ENCODE measurements at places on chromosomes 3 and 15.

DNA sequence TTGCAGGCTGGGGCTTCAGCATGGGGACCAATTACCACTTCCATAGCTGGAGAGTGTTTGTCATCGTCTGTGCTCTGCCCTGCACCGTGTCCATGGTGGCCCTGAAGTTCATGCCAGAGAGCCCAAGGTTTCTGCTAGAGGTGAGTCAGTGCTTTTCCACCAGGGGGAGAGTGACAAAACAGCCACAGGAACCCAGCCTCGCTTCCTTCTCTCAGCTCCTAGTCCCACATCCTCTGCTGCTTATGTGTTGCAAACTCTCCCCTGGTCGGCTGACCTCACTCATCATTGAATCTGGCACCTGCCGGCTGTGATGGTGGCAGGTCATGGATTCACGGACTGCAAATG, 158.3 kb downstream of the SV2B start:
- no peak for DNase-seq

- peak; percentile 49 for DNase-seq
These were observed 63.2 kb downstream of the HCN4 start for GRCh38 chr15:73305331-73306211.

DNA sequence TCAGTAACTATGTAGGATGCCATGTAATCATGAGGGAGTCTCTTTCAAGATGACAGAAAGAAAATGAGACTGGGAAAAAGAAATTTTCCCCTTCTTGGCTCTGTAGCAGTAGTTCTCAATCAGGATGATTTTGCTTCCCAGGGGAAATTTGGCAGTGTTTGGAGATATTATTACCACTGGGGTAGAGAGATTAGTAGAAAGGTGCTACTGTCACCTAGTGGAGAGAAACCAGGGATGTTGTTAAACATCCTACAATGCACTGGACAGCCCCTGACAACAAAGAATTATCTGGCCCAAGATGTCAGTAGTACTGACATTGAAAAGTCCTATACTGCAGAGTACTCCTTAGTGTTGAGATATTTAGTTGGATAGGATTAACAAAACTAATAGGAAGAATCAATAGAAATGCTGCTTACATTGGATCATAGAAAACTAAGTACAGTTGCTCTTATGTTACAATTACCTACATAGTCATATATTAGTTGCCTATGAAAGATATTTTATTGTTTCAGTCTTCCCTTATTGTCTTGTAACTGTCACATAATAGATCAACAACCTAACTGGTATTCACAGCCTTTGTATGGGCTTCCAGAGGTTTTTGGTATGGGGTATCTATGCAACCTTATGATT, 433.3 kb downstream of the RAP2B start:
- DNase-seq: no peak

DNA sequence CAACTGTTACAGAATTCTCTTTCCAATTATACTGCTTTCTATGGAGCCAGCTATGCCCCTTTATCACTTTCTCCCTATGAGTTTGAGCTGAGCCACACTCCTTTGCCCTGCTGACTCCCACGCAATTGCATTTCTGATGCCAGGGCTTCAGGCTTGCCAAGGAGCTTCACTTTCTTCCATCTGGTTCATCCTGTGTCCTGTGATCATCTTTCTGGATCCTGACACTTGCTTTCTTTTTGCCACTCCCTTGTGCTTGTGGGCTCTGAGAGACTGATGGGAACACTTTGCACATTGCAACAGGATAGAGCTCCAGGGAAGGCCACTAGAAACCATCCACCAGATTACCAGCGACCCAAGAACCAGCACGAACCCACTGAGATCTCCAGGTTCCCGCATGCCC, 77.0 kb upstream of the SEC13 start:
- DNase-seq: no peak

- no peak for DNase-seq
These were observed 184.5 kb downstream of the FNDC3B start for GRCh38 chr3:172223870-172224269.

DNA sequence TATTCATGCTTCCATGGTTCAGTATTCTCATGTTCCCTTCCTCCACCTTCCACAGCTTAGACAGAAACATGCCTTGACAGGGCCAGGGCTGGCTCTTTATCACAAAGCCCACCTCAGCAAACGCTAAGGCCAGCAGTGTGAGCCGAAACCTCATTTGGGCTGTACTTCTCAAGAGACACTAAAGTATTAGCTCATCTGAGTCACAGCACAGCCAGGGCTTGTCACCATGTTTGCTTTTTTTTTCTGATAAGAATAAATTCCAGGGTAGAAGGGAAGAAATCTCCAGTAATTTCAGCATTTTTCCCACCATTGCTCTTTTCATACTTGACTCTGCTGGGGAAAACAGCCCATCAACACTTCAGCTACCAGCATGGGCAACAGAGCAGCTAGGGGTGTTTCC, 95.4 kb downstream of the MYLK start:
- DNase-seq: no peak

- DNase-seq: no peak
These were observed 311.1 kb upstream of the KCNH8 start for GRCh38 chr3:18837137-18837755.

- DNase-seq: no peak
These were observed 4.4 kb downstream of the TMOD2 start for GRCh38 chr15:51755790-51756189.

- DNase-seq: no peak
These were observed at the start of gene ACSBG1 for GRCh38 chr15:78234515-78235040. TSS of gene ACSBG1 (minus strand) at chr15:78234565. CDS start at chr15:78234501, 64 bp downstream.

DNA sequence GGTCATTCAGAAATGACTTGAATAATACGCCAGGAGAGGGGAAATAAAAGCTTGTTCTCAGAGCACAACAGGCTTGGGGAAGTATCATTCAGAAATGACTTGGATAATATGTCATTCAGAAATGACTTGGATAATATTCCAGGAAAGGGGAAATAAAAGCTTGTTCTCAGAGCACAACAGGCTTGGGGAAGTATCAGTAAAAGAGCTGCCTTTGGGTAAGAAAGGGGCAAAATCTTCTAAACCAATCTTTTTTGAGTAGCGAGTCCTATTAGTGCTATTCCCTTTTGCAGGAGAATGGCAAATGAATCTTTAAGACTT, 20.9 kb downstream of the GABRR3 start:
- no peak for DNase-seq

DNA sequence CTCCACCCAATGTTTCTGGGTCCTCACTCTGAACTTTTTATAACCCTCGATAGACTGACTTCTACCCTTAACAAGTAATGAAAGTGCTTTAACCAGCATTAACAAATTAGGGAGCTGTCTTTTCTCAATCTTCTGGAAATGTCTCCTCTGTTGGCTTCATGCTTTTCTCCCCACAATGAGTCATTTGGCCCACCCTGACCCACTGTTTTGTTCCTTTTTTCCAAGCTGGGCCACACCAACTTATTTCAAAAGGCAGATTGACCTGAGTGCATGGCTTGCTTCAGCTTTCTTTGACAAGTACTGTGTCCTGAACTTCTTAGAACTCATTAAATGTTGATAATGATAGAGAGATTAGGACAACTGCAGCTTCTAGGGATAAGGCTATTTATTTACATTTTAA, 199.6 kb upstream of the SEMA6D start:
- no peak for DNase-seq

- DNase-seq: no peak
These were observed 509.9 kb downstream of the MECOM start for GRCh38 chr3:169153656-169154055.

DNA sequence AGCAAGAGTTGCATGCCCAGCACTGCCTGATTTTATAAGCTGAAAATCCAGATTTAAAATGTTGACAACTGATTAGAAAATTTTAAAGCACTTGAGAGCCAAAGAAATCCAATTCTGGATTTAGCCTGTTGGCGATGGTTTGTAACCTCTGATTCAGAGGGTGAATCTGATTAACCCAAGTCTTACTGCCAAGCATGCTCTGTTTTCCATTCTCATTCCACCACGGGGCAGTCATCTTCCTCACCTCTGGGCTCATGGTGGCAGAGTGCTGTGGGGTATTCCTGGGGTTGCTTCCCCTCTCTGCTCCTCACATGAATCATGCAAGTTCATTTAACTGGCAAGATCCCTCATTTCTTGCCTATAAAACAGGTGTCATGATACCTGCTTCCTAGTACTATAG, 342.2 kb downstream of the EPHB1 start:
- no peak for DNase-seq

DNA sequence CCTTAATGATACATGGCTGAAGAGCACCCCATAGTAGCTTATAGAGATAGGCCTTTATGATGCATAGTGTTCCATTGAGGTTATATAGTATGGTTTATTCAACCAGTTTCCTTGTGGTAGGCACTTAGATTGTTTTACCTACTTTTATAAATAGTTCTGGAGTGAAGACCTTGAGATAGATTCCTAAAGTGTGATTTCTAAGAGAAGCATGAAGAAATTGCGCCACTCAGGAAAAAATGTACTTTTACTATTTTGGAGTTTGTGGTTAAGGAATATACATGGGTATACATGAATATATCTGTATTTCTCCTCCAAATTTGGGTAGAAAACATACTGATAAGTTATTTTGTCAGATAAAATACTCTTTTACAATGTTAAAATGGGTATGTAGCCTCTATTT, 70.5 kb downstream of the CHD2 start:
- no peak for DNase-seq

DNA sequence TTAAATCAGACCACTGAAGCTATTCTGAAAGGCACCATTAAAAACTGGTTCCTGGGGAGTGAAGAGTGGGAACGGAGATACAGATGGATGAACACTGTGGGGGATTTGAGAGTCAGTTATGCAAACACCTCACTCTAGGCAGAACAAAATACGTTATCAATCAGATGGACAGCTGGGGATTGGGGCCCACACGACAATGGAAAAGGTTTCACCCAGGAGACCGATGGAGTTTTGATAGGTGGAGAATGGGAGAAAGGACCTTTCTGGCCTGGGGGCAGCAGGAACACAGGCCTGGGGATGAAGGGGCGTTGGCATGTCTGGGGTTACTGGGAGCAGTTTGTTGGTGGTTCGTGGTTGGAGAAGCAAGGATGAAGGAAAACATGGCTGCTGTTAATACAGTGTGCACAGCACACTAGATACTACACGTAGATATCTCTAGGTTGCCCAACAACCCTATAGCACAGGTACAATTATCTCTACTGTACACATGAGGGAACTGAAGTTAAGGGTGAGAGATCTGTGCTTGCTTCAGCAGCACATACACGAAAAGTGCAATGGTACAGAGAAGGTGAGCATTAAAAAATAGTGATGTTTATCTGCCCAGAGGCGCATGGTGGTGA, 16.5 kb downstream of the ST6GAL1 start:
- DNase-seq: no peak

DNA sequence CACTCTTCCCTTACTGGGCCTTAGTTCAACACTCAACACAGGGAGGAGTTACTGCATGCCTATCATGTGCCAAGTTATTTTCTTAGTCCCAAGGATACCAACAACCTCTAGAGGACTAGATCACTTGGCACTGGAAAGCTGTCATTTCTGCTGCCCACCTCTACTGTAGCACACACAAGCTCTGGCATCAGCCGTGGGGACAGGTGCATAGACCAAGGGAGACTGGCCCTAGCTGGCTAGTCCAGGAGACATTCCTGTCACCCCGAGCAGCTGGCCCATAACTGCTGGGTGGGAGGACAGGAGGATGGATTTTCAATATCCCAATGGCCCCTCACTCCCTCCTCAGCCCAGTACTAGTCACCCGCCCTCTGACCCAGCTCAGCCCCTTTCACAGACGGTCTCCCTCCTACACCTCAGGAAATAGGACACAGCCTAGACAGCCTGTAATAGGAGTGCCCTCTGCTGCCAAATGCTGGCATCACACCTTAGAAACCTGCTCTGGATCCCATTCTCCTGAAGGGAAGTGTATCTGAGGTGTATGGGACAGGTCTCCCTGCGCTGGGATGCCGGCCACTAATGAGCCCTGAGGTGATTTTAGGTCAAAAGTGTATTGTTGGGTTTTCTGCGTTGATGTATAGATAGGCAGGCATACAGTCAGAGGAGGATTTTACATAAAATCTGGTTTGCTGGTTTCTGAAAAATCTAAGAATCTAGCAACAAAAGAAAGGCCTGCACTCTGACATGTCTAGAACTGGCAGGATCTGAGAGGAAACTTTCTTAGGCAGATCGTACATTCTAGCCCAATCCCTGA, 3.4 kb upstream of the DZIP1L start:
- peak; percentile 67 for DNase-seq

- DNase-seq: no peak
These were observed 125.2 kb upstream of the RAP2B start for GRCh38 chr3:153036846-153037245.

GRCh38 chr15:66761726-66762595, 59.9 kb downstream of the SMAD6 start:
- DNase-seq: no peak

- peak; percentile 89 for DNase-seq
These were observed 60.1 kb downstream of the MGLL start for GRCh38 chr3:127762077-127762786.

- no peak for DNase-seq
These were observed 397.1 kb upstream of the KCNMB2 start for GRCh38 chr3:178139116-178139515.

DNA sequence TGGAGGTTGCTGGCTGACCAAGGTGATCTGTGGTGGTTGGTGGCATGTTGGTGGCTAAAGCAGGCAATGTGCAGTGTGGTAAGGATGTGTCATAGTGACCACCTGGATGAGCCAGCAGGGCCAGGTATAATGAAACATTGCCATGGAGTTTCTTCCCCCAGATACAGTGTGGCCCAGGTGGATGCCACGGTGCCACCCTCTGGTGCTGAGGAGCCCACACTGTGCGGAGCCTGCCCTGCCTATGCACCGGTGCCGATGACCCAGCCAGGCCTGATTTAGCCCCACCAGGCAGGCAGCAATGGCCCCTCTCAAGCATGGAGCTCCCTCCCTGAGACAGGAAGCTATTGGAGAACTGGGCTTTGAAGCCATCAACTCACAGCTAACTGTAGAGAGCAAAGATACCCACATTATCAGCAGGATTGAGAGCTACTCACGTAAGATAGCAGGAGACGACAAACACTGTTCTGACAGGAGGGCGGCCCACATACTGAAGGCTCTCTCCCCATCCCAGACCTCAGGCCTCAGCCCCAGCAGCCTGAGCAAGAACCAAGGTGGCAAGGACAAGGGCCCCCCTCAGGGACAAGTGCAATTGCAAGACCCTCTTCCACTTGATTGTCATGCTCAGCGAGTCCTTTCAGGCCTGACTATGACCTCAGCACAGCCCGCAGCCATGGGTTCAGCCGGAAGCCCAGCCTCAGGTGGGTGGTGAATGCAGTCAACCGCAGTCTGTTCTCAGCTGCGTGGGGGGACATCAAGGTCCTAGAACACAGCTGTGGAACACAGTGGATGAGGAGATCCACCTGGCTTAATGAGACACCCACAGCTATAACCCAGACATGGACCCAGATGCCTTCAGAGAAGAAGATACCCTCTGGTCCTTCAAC, 82.8 kb upstream of the CDV3 start:
- DNase-seq: no peak

GRCh38 chr3:85387913-85388505, 429.2 kb downstream of the CADM2 start:
- DNase-seq: peak; percentile 14

GRCh38 chr15:60554494-60554893, 75.6 kb upstream of the ICE2 start:
- no peak for DNase-seq
